Central memory CD8-positive, alpha-beta T cell (primary cell): ENCODE measurements at places on chromosomes 1 and 21.

GRCh38 chr1:241507189-241507863 lies 12.2 kb downstream of the FH start:
- DNase-seq, result no peak

DNA sequence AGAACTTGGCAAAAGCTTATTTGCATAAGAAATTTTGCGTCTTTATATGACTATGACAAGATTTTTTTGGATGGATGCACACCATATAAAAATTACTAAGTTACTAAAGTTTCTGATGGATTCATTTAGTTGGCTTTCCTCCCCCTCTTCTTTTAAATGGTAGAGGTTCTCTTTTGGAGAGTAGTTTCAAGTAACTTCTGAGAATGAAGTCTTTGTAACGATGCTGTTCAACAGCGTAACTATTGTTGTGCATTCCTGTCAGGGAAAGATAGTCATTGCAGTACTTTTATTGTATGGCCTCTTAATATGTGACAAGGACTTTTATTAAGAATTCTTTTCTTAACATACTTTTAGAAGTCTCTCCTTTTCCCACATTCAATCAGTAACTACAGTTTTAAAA lies 16.0 kb downstream of the NFIA start:
- DNase-seq, result no peak

DNA sequence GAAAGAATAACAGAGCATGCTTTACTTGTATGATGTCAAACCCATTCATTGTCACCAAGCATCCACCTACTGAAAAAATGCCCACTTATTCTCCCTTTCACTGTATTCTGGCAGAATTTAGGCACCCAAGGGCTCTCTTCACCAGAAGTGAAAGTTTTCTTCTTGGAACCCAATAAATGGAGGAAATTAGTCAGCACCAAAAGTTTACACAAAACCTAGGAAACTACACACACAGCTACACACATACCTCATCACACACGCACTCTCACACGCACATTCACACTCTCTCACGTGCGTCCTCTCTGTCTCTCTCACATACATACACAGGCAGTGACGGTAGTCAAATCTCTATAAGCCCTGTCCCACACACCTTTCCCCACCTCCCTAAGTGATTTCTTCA lies 37.6 kb downstream of the MCOLN2 start:
- no peak for DNase-seq

DNA sequence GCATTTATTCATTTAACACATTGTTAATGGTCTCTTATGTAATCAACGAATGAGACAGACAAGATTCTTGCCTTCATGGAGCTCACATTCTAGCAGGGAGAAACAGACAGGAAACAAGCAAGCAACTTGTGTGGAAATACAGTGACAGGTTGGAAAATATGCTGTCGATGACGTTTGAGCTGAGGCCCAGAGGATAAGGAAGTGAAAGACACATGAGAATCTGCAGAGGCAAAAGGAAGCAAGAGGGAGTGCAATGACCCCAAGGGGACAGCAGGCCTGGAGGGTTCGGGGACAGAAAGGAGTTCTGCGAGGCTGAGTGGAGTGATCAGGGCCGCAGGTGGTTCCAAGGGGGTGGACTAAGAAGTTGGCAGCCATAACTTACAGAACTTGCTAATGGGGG lies 60.6 kb upstream of the AKT3 start:
- no peak for DNase-seq

GRCh38 chr1:4972761-4973320 lies 318.4 kb downstream of the AJAP1 start:
- DNase-seq, result no peak

DNA sequence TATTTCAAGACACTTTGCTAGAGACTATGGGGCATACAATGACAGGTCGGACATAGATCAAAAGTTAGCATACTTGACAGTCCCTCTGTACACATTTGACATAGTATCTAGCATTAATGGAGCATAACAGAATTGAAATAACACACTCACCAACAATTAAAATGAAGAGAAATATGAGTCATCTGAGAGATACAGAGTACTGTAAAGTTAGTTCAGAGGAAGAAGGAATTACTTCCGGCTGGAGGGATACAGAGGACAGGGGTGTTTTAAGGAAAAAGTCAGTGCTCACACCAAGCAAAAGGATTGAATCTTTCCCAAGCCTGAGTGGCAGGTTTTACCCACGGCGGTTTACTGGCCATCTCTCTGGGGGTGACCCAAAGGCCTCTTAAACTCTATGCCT lies 2.4 kb downstream of the ZMYND12 start:
- no peak for DNase-seq

DNA sequence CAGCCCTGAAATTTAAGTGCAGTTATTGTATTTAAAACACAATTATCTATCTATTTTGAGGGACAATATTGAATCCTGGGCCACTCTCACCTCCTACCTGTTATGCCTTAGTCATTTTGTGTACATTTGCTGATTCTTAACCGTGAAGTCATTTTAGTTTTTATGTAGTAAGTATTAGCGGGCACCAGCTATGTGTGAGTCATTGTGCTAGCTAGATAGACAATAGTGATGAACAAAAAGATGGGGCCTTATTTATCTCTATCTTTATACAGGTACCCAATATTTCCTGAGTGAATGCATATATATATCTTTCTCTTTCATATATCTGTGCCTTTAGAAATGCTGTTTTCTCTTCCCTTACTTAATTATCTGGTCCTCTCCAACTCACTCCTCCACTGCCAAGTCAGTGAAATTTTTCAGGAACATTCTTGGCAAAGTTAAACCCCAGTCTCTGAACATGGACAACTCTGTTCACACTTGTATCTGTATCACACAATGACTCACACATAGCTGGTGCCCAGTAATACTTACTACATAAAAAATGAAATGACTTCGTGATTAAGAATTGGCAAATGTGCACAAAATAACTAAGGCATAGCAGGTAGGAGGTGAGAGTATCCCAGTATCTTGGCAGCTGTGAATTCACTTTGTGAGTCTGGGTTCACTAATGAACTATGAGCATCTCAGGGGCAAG lies 166.0 kb upstream of the C8B start:
- no peak for DNase-seq

DNA sequence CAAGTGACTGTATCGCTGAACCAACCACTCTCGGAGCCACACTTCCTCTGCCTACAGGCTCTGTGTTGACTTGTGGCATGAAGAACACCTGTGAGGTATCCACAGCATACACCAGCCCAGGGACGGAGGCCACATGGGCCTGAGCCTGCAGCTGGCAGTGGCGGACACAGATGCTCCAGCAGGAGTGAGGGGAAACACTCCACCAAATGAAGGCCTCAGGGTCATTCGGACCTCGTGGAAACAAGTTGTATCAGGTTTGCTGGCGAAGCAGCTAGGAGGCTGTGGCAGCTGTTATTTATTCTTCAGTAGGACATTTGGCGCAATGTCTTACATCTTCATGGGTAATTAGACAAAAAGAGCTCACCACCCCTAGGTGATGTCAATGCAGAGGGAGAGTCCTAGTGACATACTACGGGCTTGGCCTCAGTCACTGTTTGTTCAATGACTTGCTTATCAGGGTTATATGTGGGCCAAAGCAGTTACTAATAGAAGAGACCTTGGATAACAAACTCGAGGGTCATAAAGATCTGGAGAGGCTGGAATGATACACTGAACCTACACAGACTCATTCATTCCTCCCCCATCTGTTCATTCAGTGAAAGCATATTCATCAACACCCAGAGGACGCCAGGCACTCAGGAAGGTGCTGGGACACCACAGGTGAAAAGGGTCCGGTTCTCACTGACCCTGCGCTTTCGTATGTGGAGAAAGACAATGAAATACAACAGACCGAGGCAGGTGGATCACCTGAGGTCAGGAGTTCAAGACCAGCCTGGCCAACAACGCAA lies 11.6 kb upstream of the ETS2 start:
- DNase-seq, result no peak

DNA sequence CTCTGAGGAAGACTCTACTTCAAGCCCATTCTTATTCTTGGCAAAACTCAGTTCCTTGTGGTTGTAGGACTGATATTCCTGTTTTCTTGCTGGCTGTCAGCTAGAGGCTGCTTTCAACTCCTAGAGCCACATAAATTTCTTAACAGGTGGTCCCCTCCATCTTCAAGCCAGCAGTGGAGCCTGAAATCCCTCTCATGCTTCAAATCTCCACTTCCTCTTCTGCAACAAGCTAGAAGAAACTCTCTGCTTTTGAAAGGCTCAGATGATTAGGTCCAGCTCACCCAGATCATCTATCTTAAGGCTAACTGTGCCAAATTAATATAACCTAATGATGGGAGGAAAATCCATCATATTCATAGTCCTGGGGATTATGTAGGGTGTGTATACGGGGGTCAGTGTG lies 43.2 kb upstream of the CD34 start:
- DNase-seq, result no peak

DNA sequence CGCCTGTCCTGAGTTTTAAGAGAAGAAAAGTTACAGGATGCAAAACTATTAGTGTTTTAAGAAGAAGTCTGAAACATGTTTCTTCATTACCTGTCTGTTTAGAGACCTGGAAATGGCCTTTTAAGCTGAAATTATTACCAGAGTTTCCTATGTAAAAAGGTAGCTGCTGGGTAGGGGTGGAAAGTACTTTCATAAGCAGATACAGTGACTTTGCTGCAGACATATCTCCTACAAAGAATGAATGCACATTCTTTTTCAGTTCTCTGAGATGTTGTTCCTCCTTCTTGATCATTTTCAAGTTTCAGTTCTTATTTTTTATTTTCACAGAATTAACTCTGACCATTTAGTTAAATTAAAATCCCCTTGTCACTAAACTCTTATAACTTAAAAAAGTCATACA lies 1329.6 kb downstream of the KCNT2 start:
- DNase-seq, result no peak

- DNase-seq, result no peak
These were observed 494.7 kb downstream of the SMYD3 start for GRCh38 chr1:246012341-246012740.

GRCh38 chr21:42360317-42360716 lies 6.0 kb downstream of the TFF1 start:
- DNase-seq, result no peak

GRCh38 chr21:35796844-35797243 lies 263.5 kb downstream of the SETD4 start:
- no peak for DNase-seq

DNA sequence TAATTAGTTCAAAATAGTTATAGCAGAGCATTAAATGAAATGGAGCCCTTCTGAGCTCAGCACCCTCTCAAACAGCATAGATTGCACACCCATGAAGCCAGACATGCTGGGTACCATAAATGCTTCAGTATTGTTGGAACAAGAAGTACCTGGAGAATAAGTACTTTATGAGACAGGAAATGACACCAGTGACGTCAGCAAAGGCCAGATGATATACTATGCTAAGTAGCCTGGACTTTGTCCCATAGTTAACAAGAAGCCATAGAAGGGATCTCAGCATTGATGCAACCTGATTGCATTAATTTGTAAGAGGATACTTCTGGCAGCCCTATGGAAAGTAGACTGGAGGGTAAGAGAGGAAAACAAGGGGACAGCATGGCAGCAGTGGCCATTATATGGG lies 16.3 kb upstream of the GADD45A start:
- DNase-seq, result no peak

- no peak for DNase-seq
These were observed 216.2 kb downstream of the PLPP3 start for GRCh38 chr1:56363007-56363770.

DNA sequence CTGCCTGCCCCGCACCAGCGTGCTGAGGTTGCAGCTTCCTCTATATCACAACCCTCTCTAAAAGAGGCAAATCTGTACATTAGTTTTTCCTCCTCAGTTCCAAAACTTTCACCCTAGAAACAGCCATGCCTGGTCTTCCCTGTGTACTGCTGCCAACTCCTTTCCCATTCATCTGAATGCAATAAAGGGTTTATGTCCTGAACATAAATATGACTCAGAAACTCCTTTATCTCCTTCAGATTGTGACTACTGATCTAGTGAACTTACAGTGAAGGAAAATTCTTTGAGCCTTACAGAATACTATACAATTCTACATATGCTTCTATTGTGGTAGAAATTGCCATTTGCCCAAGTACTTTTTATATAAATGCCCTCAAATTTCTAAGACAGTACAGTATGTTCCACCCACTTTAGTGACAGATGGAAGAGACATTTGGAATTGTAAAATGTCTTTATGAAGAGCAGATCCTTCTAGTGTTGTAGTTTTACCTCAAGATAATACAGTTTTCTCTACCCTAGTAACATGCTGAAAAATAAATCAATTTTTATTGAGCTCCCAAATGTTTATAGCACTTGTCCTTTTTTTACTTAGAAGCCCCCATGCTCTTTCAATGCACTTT lies 345.1 kb upstream of the SNX7 start:
- no peak for DNase-seq

GRCh38 chr1:153510984-153511410 lies 24.8 kb downstream of the S100A6 start:
- peak; percentile 60 for DNase-seq

- DNase-seq, result no peak
These were observed 5.5 kb downstream of the GPR137B start for GRCh38 chr1:236147521-236148469.

DNA sequence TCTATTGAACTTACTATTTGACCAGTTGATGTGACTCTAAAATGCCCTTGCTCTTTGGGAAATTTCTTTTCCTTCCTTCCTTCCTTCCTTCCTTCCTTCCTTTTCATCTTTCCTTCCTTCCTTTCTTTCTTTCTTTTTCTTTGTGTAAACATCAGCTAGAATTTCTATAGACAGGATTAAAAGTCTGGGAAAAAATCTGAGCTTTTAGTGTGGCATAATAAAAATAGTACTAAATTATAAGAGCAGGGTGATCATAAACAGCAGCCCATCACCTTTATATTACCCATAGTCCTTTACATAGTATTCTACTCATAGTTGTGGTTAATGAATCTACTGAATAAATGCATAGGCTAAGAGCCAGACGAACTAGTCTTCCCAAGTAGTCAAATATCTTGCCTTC lies 281.0 kb upstream of the DAB1 start:
- DNase-seq, result no peak

GRCh38 chr1:55286856-55287602 lies 71.9 kb upstream of the USP24 start:
- no peak for DNase-seq

DNA sequence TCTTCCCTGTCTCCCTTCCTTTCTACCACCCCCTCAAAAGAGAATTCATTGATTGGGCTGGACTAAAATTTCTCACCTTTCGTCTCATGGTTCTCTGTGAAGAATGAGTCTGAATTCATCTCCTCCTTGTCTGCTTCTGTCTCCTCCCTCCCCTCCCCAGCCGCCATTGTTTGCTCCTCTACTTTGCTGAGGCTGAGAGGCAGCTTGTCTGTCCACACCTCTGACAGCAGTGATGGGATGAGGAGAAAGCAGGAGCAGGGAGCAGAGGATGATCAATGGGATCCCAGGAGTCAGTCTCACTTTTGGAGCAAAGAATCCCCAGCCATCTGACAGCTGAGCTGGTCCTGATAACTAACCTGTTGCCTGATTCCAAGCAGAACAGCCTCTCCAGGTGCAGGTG lies 2.5 kb downstream of the ILDR2 start:
- no peak for DNase-seq

DNA sequence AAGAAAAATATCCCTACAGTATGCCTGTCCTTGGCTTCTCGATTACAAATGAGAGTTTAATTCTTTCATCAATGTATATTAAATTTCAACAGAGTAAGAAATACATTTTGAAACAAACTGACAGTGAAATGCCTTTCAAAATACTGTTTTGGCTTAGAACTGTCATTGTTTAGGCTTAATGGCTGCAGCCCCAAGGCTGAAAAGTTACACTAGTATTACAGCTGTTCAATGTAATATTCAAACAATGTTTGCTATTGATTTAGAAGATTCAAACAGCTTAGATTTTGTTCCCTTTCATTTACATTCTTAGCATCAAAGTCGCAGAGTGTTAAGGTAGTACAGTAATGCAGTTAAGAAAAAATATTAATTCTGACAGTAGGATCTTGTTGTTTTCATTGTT lies 882.9 kb upstream of the ADGRL2 start:
- DNase-seq, result no peak
